ENCODE measurements at places on chromosomes 2 and 18.

GRCh38 chr2:45763797-45764196 lies 112.3 kb downstream of the PRKCE start:
- no peak for DNase-seq

GRCh38 chr2:180983468-180984242 lies 3.2 kb downstream of the UBE2E3 start:
- peak; percentile 73 for DNase-seq

- DNase-seq: peak; percentile 81
Observed at GRCh38 chr2:11778923-11779757, 32.7 kb downstream of the LPIN1 start.

- no peak for DNase-seq
Observed at GRCh38 chr2:56741601-56742102, 557.9 kb downstream of the CCDC85A start.

- DNase-seq: no peak
Observed at GRCh38 chr2:70511971-70512729, 41.5 kb downstream of the TGFA start.

DNA sequence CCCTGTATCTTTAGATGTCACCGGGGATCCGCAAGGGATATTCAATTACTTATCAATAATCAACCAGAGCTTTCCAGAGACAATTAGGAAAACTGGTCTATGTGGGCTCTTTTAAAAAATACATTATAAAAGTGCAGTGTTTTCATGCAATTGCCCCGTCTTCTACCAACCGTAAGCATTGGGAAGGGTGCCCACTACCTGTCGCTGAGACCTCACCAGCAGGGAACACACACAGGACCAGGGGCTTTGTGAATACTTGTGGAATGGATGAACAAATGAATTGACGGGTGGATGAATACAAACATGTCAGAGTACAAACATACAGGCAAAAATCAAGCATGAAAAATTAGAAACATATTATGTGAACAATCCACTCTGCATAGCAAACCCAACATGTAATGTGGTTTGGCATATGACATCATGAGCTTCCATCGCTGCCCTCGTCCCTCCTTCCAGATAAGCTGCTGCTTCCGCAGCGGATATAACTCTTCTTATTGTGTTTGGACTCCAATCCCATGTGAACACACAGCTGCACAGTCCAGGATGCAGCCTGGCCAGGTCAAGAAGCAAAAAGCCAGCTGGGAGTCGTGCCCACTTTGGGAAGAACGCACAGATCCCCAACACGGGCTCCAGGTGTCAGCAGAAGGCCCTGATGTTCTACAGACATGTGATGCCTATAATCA lies 5.3 kb downstream of the FHL2 start:
- DNase-seq: no peak

GRCh38 chr2:202039278-202040078 lies 5.8 kb downstream of the FZD7 start:
- no peak for DNase-seq

DNA sequence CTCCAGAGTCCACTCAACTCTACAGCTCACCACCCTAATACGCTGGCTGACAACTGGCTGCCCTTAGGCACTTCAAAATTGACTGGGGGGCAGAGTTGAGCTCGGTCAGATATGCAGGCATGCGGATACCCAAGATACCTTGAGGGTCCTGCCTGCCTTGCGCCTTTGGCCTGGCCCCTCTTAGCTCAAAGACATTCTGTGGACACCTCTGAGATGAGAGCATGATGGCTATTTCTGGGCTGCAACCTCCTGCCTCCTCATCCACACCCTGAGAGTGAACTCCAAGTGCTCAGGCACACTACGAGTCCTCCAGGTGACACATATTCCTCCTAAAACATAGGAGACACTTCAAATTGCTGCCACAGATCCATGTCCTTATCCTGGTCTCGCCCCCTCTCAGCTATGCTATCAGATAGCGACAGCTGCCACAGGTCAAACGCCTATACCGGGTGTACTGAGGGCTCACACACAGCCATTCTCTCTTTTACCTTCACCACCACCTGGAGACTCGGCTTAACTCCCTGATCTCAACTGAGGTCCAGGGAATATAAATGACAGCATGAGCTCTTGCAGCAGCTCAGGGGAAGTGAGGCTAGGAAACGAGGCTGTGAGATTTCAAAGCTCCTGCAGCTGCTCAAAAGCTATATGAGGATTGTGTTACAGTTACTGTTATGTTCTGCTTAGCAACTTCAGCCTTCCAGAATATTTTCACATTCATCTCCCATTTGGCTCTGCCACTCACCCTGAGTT lies 60.5 kb upstream of the TEX51 start:
- no peak for DNase-seq

- DNase-seq: no peak
Observed at GRCh38 chr2:239853121-239853520, 172.0 kb downstream of the NDUFA10 start.

DNA sequence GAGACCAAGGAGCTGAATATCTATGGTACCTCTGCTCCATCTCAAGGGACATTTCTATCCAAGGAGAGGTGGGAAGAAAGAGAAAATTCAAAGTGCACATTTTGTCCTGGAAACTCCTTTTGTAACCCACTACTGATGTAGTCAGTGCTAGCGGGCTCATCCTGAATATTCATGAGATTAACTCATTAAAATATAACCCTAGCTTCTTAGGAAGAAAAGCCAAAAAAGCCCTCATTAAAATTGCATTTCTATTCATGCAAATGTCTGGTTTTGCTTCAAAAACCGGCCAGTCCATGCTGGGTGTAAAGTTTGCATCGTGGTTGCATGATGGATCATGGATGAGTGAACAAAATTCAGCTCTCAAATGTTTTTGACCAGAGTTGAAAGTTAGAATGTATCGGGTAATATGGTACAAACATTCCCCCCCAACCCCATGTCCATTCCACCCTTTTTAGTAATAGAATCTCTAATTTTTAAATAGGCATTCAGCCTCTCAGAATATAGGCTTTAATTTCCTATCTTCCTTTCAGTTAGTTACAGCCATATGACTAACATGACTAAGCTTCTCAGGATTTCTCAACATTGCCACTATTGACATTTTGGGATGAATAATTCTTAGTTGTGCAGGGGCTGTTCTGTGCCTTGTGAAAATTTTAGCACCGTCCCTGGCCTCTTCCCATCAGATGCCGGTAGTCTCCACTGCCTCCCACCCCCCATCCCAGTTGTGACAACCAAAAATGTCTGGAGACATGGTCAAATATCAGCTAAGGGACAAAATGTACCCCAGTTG lies 104.2 kb upstream of the RND3 start:
- no peak for DNase-seq

DNA sequence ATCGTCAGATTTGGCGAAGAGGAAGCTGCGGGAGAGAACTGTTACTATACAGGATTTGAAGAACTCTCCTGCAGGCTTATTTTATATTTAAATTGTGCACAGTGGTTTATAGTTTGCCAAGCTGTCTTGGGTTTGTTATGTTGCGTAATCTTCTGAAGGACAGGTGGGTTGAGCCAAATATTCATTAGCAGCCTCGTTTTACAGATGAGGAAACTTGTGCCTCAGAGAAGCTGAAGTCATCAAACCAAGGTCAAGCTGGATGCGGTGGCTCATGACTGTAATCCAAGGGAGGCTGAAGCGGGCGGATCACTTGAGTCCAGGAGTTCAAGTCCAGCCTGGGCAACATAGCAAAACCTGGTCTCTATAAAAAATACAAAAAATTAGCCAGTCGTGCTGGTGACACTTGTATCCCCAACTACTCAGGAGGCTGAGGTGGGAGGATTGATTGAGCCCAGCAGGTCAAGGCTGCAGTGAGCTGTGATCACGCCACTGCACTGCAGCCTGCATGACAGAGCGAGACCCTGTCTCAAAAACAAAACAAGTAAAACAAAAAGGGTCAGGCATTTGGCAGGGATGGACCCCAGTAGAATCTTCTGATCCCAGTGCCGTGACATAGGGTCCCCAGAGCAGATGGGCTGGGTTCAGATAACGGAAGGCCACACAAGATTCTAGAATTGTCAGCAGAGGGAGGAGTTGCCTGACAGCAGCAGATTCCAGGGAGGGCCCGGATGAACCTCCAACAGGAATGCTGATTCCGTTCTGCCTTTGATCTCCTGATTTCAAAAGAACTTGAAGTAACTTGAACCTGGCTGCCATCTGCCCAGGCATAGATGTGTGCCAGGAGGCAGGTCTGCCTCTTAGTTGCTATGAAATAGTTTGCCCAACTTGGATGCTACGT lies 50.6 kb downstream of the SH3BP4 start:
- no peak for DNase-seq

- DNase-seq: no peak
Observed at GRCh38 chr2:78682781-78683180, 342.7 kb upstream of the REG3G start.

- DNase-seq: no peak
Observed at GRCh38 chr2:163553601-163554000, 182.2 kb downstream of the FIGN start.

DNA sequence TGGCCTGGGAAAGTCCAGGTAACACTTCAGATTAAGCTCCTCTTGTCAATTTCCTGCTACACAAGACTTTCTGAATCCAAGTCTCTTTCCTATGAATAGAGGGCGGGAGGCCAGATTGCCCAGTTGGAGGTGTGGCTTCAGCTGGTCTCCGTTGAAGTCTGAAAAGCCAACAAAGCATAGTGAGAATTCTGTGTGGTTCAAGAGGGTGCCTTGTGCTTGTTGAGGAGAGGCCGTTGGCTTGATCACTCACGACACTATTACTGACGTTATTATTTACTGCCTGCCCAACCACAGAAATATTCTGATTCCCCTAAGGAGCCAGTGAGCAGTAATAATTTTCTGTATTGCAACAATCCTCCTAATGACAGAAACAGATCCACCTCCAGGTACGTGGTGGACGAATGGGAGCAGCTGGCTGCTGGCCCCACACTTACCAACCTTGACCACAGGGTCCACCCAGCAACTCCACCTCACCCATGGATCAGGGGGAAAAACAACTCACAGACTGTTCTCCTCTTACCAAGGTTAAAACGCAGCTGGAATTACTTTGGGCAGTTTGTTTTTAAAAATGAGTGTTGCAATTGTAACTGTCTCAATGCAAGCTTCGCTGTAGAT lies 21.9 kb downstream of the NRP2 start:
- DNase-seq: no peak

- DNase-seq: no peak
Observed at GRCh38 chr2:21268197-21268877, 144.6 kb downstream of the TDRD15 start.

- no peak for DNase-seq
Observed at GRCh38 chr2:24870891-24871705, 48.9 kb downstream of the ADCY3 start.

Data from hematopoietic multipotent progenitor cell (in vitro differentiated cells).